ENCODE measurements at places on chromosomes 2 and 18.

DNA sequence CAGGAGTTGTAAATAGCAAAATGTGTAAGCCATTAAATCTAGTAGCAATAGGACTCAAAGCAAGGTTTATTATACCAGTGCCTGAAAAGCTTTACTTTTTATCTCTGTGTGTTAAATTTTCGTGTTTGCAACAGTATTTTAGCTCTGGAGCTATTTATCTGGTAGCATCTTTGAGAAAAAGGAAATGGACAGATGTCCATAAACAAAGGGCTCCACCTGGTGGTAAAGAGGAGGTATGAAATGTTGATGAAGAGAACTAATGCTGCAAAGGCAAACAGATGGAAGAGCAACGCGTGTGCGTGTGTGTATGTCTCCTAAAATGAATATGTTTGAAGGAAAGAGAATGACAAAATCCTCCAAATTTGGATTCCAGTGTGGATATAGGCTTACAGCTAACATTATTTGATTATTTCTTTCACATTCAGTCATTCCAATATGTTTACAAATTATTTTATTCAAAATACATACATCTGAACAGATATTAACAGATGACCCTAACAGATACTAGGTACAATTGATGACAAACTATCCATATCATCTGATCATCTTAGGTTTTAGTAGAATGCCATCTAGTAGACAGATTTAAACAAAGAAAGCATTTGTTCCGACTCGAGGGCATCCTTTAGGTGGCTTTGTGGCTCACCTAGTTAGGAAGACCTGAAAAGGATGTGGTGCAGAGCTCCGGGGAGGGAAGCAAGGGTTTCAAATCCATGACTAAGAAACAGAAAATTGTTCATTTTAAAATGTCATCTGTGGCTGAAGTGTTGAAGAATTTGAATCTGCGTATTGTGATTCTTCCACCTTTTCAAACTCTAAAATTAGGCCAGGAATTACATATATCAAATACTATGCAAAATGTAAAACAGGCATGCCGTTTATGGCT lies 383.3 kb downstream of the MTX2 start:
- H3K4me1 ChIP-seq = no peaks in the 10 kb centered on the region
- no peaks in the 10 kb centered on the region for H3K27me3 ChIP-seq
- DNase-seq = no peak
- H3K36me3 ChIP-seq = no peaks in the 10 kb centered on the region

- H3K27ac ChIP-seq = peak overlapping the region; percentile 77
- DNase-seq = peak; percentile 56
- H3K27me3 ChIP-seq = no peaks in the 10 kb centered on the region
Measured at GRCh38 chr2:96870626-96871255, 861 bp upstream of the SEMA4C start.

DNA sequence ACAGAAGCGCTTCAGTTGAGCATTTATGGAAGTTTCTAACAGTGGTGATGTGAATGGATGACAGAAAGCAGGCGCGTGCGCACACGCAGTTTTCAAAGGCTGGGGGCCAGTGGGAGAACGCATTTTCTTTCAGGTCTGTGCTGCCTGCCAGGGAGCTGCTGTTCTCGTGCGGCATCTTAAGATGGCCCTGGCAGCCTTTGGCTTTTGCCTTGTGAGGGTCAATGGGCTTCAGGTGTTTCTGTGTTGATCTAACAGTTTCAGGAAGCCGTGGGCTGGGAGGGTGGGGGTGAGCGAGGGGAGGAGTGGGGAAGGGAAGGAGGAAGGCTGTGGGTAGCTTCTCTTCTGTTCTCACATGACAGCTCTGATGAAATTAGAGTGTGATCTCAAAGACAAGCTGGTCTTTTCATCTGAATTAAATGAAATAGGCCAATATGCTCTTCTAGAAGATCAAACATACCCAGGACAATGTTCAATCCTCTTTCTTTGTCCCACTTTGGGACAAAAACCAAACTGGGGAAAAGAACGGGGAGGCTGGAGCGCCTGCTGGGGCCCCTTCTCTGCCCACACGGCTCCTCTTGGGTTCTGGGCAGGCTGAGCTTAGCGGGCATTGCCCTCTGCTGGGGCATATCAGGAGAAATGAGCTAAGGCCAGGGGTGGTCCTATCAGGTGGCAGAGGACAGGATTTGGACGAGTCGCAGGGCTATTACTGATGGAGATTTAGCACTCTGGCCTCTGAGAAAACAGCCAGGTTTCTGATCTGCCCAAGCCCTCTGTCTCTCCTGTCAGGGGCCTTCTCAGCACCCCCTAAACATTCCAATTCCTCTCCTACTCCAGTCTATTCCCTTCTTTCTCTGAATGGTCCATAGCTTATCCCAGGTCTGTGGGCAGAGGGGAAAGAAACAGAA lies 126.2 kb upstream of the LGALSL start:
- no peaks in the 10 kb centered on the region for H3K27me3 ChIP-seq
- H3K36me3 ChIP-seq = no peaks in the 10 kb centered on the region
- H3K27ac ChIP-seq = no peak overlapping the region
- H3K4me3 ChIP-seq = peak overlapping the region; percentile 35
- no peak for DNase-seq

GRCh38 chr2:24015562-24016375 lies 5.9 kb downstream of the MFSD2B start:
- no peak overlapping the region for H3K4me3 ChIP-seq
- no peaks in the 10 kb centered on the region for H3K27me3 ChIP-seq
- H3K36me3 ChIP-seq = no peaks in the 10 kb centered on the region
- no peak for DNase-seq

DNA sequence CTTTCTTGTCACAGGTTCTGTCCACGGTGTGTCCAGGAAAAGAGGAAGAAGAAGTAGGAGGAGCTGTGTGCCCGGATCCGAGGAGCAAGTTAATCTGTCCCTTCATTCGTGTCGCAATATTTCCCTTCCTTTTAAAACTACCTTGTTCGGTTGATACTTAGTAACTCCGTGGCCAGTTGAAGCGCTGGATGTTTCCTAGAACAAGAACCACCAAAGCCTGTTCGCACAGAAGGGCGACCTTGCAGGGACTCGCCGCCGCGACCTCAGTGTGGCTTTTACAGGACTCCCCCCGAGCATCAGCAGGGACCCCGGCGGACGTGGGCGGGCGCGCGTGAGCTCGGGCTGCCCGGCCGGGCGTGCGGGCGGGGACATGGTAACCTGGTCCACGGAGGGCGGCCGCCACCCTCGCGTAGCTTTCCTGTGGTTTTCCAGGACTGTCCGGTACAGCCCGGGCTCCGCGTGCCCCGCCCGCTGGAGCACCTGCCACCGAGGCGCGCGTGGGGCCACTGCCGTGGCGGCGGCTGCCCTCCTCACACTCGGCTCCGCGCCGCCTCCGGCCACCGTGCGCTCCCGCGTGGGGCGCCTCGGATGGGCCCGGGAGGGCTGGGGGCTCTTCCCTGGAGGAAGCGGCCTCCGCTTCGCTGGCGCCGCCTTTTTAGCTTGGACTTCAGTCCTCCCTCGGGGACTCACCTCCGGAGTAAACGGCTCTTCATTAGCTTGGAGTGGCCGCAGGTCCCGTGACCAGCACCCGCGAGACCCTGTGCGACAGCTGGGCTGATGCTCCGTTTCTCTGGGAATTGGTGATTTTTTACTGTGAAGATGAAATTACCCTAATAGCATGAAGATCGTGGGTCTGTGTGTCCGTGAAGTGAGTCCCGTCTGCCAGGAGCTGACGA lies 9.2 kb upstream of the D2HGDH start:
- DNase-seq = no peak
- H3K27me3 ChIP-seq = no peaks in the 10 kb centered on the region
- H3K27ac ChIP-seq = no peak overlapping the region

- DNase-seq = no peak
- no peaks in the 10 kb centered on the region for H3K36me3 ChIP-seq
- no peaks in the 10 kb centered on the region for H3K4me1 ChIP-seq
- H3K27ac ChIP-seq = no peak overlapping the region
- no peaks in the 10 kb centered on the region for H3K27me3 ChIP-seq
Measured at GRCh38 chr18:55999641-56000040, 411.6 kb upstream of the TCF4 start.

GRCh38 chr2:8494589-8494988 lies 187.3 kb upstream of the ID2 start:
- no peak for DNase-seq
- H3K4me1 ChIP-seq = peaks cover 2% of the 10 kb centered on the region
- H3K36me3 ChIP-seq = no peaks in the 10 kb centered on the region
- no peaks in the 10 kb centered on the region for H3K27me3 ChIP-seq
- H3K27ac ChIP-seq = no peak overlapping the region
- H3K4me3 ChIP-seq = no peak overlapping the region

DNA sequence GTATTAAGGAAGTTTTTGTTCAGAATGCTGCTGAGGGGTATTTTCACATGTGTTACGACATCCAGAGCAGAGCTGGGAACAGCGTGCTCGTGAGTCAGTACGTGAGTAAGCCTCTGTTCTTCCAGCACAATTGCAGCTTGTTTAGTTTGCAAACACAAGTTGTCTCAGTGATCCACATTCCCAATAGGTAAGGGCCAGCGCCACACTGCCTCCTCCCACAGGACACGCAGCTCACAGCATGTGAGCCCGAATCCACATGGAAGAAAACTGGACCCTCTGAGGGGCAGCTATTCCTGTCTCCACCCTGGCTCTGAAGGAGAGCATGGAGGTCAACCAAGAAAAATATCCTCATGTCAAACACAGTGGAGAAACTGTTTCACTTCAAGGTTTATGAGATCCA lies 173.9 kb upstream of the PID1 start:
- H3K27me3 ChIP-seq = no peaks in the 10 kb centered on the region
- no peak overlapping the region for H3K27ac ChIP-seq
- no peak overlapping the region for H3K4me3 ChIP-seq
- H3K4me1 ChIP-seq = no peaks in the 10 kb centered on the region

DNA sequence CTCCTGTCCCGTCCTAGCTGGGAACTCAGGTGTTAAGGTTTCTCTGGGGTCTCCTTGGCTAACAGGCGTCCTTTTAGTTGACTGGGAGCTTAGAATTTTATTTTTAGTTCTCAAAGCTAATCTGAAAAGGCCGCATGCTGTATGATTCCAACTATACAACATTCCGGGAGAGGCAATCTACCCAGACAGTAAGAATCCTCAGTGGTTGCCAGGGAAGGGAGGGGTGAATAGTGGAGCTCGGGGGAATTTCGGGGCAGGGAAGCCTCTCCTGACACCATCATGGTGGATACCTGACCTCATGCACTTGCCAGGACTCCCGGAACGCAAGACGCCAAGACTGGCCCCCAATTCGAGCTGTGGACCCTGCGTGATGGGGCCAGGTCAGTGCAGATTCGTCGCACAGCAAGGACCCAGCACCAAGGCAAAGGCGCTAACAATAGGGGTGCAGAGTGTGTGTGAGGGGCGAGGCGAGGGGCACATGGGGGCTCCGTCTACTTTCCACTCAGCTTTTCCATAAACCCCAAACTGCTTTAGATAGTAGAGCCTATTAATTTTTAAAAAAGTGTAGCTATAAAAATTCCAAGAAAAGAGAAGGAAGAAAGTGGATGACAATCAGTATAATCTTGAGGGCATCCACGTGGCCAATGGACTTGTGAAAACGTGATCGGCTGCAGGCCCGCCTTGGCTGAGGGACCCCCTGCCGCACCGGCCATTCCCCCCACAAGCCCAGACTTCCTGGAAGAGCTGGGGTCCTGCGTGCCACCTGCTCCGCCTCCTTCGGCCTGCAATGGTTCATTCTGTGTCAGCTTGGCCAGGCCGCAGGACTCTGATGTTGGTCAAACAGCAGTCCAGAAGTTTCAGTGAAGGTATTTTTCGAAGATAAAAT lies 17.3 kb downstream of the PDCD1 start:
- no peak overlapping the region for H3K4me3 ChIP-seq
- peaks cover 23% of the 10 kb centered on the region for H3K4me1 ChIP-seq
- no peaks in the 10 kb centered on the region for H3K36me3 ChIP-seq

- H3K4me1 ChIP-seq = no peaks in the 10 kb centered on the region
- H3K4me3 ChIP-seq = no peak overlapping the region
- no peak for DNase-seq
- H3K27ac ChIP-seq = no peak overlapping the region
- no peaks in the 10 kb centered on the region for H3K36me3 ChIP-seq
Measured at GRCh38 chr2:139864821-139865302, 1084.7 kb upstream of the NXPH2 start.

DNA sequence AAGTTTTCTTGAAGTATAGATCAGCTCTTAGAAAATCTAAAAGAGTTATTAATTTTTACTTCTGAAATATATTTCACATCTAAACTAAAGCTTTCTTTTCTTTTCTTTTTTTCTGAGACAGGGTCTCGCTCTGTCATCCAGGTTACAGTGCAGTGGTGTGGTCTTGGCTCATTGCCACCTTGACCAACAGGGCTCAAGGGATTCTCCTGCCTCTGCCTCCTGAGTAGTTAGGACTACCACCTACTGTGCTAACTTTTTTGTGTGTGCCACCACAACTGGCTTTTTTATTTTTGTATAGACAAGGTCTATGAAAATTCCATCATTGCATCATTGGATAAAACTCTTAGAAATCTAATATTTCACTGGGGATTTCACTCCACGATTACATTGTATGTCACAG lies 10.0 kb upstream of the ALPG start:
- H3K4me1 ChIP-seq = no peaks in the 10 kb centered on the region
- DNase-seq = no peak
- H3K27me3 ChIP-seq = no peaks in the 10 kb centered on the region
- H3K36me3 ChIP-seq = no peaks in the 10 kb centered on the region
- H3K4me3 ChIP-seq = no peak overlapping the region

GRCh38 chr2:111701266-111701665 lies 182.7 kb downstream of the ANAPC1 start:
- no peaks in the 10 kb centered on the region for H3K36me3 ChIP-seq
- no peak overlapping the region for H3K4me3 ChIP-seq
- peaks cover 3% of the 10 kb centered on the region for H3K27me3 ChIP-seq
- DNase-seq = no peak

GRCh38 chr18:9333441-9334328 lies 888 bp upstream of the TWSG1 start:
- H3K27ac ChIP-seq = peak overlapping the region; percentile 79
- DNase-seq = no peak

DNA sequence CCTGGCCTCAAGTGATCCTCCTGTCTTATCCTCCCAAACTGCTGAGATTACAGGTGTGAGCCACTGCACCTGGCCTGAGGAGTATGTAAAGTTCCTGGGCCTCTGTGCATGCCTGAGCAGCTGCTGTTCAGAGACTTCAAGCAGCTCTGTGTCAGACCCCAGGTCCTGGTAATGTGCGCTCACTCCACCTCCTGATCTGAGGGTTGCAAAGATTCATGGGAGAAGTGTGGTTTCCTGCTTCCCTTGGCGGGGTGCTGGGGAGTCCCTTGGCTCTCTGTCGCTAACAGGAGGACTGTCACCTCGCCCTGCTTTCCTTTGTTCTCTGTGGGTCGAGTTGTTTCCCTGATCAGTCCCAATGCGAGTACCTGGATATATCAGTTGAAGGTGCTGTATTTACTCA lies 8.6 kb upstream of the IL36A start:
- DNase-seq = peak; percentile 31
- H3K4me3 ChIP-seq = peak overlapping the region; percentile 6
- no peaks in the 10 kb centered on the region for H3K36me3 ChIP-seq

DNA sequence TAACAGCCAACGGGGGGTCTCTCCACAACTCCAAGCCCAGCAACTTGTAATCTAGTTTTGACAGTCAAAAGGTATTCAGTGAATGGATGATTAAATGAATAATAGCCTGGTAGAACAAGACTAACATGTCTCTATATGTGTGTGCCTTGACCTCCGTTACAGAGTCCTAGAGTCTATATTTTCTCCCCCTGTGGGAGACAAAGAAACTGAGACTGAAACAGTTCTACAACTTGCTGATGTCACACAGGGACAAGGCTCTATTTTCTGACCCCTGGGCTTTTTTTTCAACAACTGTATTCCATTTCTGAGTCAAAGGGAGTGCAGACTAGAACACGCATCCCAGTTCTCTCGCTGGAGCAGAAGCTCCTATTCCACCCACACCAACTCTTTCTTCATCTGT lies 223.6 kb upstream of the AGAP1 start:
- H3K27ac ChIP-seq = no peak overlapping the region
- no peak for DNase-seq
- H3K27me3 ChIP-seq = no peaks in the 10 kb centered on the region
- peaks cover 4% of the 10 kb centered on the region for H3K4me1 ChIP-seq
- H3K4me3 ChIP-seq = no peak overlapping the region
- no peaks in the 10 kb centered on the region for H3K36me3 ChIP-seq

Measured in CD8-positive, alpha-beta memory T cell (primary cell).